Fibroblast of gingiva (primary cell): ENCODE measurements at places on chromosomes 7 and 10.

- no peak for DNase-seq
These were observed 156.8 kb upstream of the NFE2L3 start for GRCh38 chr7:25995216-25995615.

GRCh38 chr10:21516242-21517131 lies 9.0 kb downstream of the SKIDA1 start:
- peak; percentile 79 for DNase-seq

GRCh38 chr10:1362589-1363445 lies 306.6 kb downstream of the WDR37 start:
- no peak for DNase-seq

GRCh38 chr7:100034871-100035510 lies 14.6 kb upstream of the ZSCAN21 start:
- DNase-seq, result peak; percentile 84

DNA sequence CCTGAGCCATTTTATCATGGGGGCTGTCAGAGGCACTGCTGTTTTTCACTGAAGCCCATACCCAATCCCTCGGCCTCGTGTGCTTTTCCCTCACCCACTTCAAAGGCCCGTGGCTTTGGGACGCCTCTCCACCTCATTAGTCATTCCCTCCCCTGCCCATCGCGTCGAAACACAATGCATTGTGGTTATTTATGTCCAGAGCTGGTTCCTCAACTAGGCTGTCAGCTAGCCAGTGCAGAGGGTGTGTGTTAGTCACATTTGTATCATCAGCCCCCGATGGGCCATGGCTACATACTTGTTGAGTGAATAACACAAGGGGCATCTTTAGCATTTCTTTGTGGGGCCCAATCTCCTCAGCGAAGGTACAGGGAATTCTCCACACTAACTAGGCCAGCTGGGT lies 3.8 kb upstream of the CRCP start:
- peak; percentile 61 for DNase-seq

- no peak for DNase-seq
These were observed 89.3 kb downstream of the HIP1 start for GRCh38 chr7:75649462-75649861.

DNA sequence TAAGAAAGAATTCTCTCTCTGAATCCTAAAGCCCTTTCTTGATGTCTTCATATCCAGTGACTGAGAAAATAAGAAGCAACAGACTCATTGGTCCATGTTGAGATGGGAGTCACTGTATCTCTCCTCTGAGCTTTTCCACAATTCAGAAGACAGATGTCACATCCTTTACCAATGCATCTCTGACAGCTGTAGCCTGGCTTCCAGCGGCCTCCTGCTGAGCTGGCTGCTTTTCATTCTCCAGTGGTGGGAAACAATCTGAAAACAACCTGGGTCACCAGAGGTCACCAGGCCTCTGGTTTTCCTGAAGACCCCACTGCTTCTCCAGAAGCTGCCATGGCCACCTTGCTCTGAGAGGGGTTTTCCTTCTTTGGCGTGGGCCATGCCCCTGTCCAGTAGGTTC lies 18.3 kb upstream of the RPA3 start:
- DNase-seq, result no peak

GRCh38 chr10:95237376-95238170 lies 43.5 kb downstream of the ACSM6 start:
- no peak for DNase-seq

GRCh38 chr7:97859606-97860204 lies 12.5 kb downstream of the ASNS start:
- DNase-seq, result no peak

- DNase-seq, result peak; percentile 33
These were observed 127.6 kb upstream of the SLC26A5 start for GRCh38 chr7:103573479-103574058.

GRCh38 chr10:122786269-122786668 lies 59.4 kb downstream of the CUZD1 start:
- DNase-seq, result no peak

GRCh38 chr7:32941681-32942414 lies 15.4 kb upstream of the FKBP9 start:
- no peak for DNase-seq

DNA sequence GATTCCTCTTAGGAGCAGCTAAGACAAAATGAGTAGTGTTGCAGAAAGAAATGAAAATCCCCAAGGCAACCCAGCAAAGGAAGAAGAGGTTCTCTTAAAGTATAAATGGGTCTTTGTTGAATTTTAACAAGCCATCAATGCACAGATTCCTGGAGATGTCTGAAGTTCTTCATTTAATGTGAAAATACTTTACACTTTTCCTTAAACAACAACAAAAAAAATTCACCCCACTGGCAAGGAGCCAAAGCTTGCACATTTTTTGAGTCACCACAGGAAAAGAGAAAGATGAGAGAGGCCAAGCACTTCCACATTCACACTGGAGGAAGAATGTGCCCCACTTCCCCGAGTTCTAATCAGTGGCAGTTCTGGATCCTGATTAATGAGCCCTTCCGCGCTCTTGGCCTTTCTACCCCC lies 286.4 kb upstream of the MEOX2 start:
- DNase-seq, result peak; percentile 10

GRCh38 chr10:73756183-73756582 lies 12.0 kb downstream of the SEC24C start:
- no peak for DNase-seq

GRCh38 chr7:22651534-22652243 lies 75.3 kb upstream of the IL6 start:
- no peak for DNase-seq

DNA sequence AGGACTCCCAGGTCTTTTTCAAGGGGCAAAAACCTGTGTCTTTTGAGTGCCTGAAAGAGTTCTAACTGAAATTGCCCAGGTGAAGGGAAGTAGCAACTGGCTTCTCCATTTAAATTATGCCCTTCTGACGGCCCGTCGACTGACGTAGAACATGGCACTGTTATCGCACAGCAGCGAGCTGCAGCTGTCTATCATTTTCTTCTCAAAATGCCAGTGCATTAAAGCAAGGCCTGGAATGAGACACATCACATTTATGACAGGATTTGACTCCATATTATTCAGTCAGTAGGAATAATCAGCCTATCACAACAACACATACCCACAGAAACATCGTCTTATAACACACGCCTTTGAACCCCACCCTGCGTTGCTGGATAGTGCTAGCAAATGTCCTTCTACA lies 69.7 kb downstream of the CELF2 start:
- DNase-seq, result no peak

DNA sequence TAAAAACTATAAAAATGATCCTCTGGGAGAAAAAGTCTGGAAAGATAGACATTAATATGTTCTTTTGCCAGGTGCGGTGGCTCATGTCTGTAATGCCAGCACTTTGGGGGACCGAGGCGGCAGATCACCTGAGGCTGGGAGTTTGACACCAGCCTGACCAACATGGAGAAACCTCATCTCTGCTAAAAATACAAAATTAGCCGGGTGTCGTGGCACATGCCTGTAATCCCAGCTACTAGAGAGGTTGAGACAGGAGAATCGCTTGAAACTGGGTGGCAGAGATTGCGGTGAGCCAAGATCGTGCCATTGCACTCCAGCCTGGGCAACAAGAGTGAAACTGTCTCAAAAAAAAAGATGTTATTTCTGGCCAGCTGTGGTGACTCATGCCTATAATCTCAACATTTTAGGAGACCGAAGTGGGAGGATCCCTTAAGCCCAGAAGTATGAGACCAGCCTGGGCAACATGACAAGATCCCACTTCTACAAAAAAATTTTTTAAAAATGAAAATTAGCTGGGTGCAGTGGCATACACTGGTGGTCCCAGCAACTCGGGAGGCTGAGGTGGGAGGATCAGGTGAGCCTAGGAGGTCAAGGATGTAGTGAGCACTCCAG lies 101.9 kb upstream of the LRRN3 start:
- no peak for DNase-seq

GRCh38 chr7:776992-777727 lies 50.1 kb upstream of the PRKAR1B start:
- no peak for DNase-seq

GRCh38 chr7:157019718-157020451 lies 9.4 kb upstream of the MNX1 start:
- DNase-seq, result no peak

DNA sequence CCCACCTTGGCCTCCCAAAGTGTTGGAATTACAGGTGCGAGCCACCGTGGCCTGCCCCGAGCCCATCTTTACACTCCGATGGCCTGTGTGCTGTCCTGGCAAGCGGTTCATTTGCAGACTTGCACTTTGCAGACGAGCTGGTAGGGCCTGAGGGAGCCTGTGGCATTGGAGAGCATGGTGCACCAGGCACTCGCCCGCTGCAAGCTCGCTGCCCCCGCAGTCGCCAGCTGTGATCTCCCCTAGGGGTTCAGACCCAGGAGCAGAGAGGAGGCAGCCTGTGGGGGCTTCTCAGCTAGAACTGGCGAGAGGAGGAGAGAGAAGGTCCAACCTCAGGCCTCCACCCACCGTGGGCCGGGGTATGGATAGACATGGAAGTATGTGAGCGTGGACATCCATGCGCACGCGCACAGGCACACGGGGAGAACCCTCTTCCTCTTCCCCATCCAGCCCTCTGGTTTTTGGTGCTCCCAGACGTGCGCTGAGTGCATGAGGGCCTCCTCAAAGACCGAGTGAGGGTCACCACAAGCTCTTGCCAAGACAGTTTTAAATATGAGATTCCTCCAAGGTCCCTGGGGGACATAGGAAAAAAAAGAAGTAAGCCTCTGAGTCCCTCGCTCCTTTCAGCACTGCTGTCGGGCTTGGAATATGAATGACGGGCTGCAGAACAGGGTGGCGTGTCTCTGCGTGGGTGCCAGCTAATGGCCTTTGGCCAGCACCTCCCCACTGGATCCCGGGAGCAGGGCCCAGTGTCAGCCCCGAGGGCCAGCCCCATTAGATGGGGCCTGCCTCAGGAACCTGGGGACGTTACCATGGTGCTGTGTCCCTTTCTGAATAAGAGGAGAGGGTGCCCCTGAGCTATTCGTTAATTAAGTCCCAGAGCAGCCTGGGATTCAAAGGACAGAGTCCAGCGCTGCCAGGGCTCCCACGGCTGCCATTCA lies 15.1 kb upstream of the TTYH3 start:
- DNase-seq, result no peak

- DNase-seq, result no peak
These were observed 133.1 kb downstream of the BBS9 start for GRCh38 chr7:33262476-33262875.

GRCh38 chr10:6743291-6743849 lies 163.3 kb upstream of the PRKCQ start:
- DNase-seq, result no peak

- no peak for DNase-seq
These were observed 2.1 kb downstream of the FAM170B start for GRCh38 chr10:49131507-49132361.

DNA sequence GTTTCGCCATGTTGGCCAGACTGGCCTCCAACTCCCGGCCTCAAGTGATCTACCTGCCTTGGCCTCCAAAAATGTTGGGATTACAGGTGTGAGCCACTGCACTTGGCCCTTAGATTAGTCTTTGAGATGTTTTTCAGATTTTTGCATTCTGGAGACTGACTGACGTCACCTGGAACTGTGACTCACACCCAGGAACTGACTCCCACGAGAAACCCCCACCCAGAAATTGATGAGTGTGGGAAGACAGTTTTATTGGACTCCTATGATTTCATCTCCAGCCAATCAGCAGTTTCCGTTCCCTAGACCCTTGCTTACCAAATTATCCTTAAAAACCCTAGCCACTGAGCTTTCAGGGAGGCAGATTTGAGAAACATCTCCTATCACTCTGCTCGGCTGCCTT lies 867.3 kb downstream of the TYW1 start:
- no peak for DNase-seq

GRCh38 chr7:46522354-46522906 lies 601.4 kb upstream of the IGFBP3 start:
- no peak for DNase-seq

DNA sequence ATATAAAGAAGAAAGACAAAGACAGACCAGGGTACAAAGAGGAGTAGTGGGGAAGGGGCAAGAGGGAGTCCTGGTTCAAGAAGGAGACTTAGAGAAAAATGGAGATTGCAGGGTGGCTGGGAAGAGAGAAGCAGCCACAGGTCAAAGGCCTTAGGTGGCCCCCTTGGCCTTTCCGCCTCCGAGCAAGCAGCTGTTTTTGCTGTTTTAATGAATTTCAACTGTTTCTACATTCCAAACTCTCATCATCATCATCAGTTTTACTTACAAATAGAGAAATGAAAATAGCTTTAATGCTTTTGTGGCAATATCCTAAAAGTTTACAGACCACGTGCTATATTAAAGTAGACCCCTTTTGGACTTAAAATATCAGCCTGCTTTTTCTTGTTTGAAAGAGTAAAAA lies 399.7 kb downstream of the EXOC4 start:
- DNase-seq, result peak; percentile 13

GRCh38 chr10:112040696-112041095 lies 142.9 kb downstream of the GPAM start:
- DNase-seq, result no peak

GRCh38 chr10:114825513-114826253 lies 4.1 kb downstream of the FHIP2A start:
- peak; percentile 83 for DNase-seq

- no peak for DNase-seq
These were observed 45.1 kb upstream of the ELMO1 start for GRCh38 chr7:37493810-37494209.

DNA sequence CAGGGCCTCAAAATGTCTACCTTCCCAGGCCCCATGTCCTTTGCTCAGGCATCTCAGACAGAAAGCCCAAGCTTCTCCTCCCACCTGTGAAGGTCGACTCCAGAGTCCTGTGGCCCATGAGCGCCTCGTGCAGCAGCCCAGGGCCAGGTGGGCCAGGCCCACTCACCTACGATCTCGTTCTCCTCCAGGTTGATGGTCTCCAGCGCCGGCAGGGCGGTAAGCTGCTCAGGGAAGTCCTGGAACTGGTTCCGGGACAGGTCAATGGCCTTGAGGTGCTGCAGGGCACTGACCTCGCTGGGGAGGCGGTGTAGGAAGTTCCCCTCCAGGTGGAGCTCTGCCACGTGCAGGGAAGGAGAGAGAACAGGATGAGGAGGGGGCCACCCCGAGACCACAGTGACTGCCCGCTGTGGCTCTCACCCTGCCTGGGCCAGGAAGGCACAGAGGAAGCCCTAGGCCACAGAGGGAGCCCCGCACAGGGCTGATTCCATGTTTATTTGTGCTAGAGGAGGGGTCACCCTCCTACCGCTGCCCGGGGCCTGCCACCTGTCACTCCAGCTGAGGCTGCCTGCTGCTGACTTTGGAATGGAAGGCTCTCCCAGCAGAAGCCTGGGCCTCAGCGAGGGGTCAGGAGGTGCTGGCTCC lies 40.0 kb upstream of the NPFFR1 start:
- no peak for DNase-seq

GRCh38 chr10:6405713-6406112 lies 174.4 kb downstream of the PRKCQ start:
- DNase-seq, result no peak

DNA sequence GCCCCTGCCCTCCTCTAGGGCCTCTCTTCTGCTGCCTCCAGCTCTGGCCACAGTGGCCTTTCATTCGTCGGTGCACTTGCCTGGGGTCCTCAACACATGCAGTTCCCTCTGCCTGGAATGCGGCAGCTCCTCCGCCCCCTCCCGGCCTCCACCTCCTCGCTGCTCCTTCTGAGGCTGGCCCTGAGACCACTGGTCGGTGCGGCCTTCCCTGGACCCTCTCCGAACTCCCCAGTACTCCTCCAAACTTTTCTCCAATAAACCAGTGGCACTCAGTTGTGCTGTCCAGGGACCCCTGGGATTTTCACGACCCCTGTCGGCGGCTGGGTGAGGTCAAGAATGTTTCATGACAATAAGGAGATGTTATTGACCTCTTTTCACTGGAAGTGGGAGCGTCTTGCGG lies 53.5 kb downstream of the BMS1 start:
- no peak for DNase-seq
